ENCODE measurements at places on chromosomes 11 and 22.

- DNase-seq = no peak
These were observed 37.2 kb downstream of the MUC5B start for GRCh38 chr11:1260023-1260501.

DNA sequence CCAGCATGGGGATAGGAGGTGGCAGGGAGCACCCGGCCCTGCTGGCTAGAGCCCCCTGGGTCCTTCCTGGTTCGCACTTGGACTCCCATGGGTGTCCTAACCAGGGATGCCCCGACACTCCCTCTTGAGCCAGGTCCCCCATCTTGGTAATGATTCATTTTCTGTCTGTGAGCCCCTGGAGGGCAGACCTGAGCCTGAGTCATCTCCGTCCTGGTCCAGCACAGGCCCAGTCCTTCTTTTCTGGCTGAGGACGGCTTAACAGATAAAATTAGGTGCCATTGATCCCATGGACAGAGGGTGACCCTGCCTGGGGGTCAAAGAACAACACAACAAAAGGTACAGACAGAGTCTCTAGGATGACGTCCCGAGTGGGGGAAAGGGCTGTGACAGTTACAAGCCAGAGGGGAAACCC, 3.5 kb downstream of the RHOD start:
- no peak for DNase-seq

GRCh38 chr11:111601979-111602864, at the start of gene SIK2:
TSS of gene SIK2 (plus strand) at chr11:111602449. CDS start at chr11:111602564, 115 bp downstream.
- peak; percentile 60 for DNase-seq

- DNase-seq = no peak
These were observed 955.6 kb downstream of the OPCML start for GRCh38 chr11:132576706-132577105.

DNA sequence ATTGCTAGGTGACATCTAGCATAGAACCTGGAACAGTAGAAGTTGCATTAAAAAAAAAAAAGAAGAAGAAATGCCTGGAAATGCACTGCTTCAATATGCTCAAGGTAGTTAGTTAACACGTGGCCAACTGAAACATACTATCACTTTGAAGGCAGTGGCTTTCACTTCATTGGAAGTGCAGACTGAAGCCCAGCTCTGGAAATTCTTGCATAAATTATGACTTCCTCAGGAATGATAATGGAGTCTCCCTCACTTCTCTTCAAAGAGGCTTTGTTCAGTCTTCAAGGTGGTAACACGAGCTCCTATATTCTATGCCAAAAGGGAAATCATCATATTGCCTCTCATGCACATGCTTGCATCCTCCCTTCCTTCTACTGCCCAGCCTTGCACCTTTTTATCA, 715.9 kb upstream of the API5 start:
- no peak for DNase-seq

DNA sequence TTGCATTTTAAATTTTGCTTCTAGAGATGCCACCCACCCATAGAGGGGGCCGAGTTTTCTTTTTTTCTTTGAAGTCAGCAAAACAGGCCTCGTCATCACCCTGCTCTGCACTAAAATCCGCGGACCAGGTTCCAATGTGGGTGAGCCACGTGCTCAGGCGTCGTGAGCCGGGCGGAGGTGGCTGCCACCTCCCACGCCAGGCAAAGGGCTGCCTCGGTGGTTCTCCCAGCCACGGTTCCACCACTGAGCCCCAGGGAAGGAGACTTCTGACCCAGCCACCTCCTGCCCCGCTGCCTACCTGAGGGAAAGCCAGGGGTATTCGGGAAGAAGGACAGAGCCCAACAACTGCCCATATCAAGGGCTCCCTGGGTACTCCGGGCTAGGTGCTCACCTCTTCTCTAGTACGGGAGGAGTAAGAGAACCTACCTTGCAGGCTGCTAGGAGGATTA, 45.3 kb downstream of the MN1 start:
- no peak for DNase-seq

- DNase-seq = no peak
These were observed 57.9 kb downstream of the TRIM29 start for GRCh38 chr11:120079750-120080610.

- no peak for DNase-seq
These were observed 70.7 kb upstream of the CCDC179 start for GRCh38 chr11:22930816-22931594.

DNA sequence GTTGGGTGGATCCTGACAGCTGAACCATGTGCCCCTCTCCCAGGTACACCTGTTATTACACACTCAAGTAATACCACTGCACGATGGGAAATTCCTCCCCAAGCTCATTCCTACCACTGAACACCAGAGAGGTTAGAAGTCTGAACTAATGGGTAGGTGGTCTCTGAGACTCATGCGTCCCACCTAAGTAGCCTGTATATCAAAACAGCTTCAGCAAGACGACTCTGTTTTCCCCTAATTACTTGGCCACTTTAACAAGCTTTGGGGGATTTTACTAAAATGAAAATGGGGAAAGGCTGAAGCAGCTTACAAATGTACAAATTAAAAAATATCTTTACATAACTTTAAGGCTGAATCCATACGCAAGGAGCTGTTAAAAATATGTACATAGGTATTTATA, 29.4 kb downstream of the LGR4 start:
- no peak for DNase-seq

DNA sequence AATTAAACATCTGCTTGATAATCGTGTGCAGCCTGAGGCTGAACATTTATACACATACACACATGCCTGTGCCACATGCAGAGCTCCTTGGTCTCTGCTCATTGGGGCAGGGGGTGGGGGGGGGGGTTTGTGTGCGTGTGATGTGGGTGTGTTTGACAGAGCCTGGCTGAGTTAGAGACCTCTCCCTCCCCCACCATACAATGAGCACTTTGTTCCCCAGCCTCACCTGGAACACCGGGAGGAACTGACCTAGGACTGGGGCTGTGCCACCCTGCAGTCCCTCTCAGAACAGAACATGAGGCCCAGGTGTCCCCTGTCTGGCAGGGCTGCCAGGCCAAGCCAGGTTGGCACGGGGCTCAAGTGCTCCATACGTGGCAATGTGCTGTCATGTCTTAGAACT, 96.6 kb downstream of the TP53I11 start:
- no peak for DNase-seq

DNA sequence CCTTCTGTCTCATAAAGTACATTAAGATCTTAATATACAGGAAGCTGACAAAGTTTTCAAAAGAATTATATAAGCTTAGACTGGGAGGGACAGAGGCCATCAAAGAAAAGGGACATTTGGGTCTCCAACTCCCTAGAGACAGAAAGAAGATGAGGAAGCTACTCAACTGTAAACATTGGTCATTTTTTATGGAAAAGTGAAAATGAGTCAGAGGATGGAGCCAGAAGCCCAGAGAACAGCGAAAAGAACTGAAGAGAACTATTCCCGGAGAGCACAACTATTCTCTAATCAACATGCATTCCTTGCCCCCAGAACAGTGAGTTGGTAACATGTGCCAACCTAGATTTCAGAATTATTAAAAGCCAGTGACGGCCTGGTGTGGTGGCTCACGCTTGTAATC, 779.3 kb downstream of the DLG2 start:
- DNase-seq = no peak

- no peak for DNase-seq
These were observed 90.3 kb upstream of the RTL6 start for GRCh38 chr22:44588348-44588747.

DNA sequence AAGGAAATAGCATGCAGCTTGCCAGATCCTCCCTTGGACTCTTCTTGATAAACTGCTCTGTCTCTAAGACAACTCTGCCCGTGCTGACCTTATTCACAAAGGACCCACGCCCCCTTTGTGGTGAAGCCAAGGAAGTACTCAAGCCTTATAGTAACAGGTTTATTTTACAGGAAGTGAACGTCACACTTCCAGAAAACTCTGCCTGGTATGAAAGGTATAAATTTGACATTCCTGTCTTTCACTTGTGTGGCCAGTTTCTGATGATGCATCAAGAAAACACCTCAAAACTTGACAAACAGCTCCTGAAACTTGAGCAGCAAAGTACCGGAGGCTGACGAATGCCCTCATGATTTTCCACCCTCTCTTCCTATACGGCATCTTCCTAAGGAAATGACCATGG, 12.5 kb upstream of the PELI3 start:
- DNase-seq = no peak

DNA sequence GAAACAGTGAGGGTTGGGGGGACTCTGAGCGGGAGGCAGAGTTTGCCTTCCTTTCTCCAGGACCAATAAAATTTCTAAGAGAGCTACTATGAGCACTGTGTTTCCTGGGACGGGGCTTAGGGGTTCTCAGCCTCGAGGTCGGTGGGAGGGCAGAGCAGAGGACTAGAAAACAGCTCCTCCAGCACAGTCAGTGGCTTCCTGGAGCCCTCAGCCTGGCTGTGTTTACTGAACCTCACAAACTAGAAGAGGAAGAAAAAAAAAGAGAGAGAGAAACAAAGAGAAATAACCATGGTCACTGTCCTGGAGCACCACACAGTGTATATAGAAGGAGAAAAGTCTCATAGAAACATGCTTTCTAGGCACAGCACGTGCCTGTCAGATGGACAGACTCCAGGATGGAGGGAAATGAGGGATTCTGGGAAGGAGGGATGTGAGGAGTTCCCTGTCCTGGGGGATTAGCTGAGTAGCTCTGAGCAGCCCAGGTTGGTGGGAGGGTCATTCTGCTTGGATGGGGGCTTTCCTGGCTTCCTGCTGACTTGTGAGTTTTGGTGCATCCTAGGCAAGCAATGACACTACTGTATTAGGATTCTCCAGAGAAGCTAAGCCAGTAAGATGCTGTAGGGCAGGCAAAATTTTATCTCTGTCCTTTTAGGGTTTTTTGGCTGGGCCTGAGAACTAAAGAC, 3.1 kb downstream of the GSTP1 start:
- no peak for DNase-seq

- no peak for DNase-seq
These were observed 38.5 kb downstream of the LRP5 start for GRCh38 chr11:68350759-68351449.

GRCh38 chr11:68914761-68915160, 11.1 kb downstream of the IGHMBP2 start:
- no peak for DNase-seq

DNA sequence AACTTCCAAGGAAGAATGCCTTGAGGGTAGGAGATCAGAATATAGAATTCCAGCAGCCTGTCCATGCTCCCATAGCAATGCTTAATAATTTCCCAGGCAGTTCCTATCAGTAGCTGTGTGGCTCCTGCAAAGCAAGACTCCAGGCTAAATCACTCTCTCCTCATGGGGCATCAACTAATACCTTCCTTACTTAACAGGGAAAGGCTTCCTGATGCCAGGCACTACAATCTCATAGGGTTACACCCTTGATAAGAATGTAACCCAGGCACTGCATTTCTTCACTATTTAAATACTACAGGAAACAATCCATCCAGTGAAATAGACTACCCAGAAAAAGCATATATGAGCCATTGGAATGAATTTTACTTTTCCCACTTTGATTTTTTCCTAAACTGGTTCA, 615.0 kb upstream of the ARHGAP42 start:
- DNase-seq = no peak

DNA sequence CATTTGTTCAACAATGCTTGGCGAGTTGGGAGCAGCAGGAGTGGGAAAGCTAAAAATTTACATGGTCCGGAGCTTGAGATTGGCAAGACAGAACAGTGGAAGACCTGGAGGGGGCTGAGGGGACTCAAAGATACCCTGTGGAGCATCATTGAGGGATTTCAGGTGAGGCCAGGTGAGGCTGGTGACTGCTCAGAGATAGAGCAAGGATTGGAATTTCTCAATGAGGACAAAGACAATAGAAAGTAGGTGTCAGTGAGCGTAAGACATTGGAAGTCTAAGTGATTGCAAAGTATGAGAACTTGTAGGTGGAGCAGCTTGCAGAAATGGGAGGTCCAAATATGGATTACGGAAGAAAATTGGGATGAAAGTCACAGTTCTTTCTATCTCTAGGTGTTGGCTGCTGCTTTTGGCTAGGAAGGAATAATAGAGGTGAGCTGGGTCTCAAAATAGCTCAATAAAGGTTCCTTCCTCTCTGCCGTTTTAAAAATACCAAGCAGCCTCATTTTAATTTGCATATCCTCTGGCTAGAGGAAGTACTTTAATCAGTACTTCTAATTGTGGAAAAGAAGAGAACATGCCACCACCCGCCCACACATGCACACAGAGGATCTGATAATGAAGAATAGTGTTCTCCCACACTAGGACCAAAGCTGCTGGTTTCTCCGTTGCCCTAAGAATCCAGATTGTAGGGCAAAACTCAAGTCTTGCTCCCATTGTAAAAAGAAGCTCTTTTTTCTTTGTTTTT, 41.8 kb upstream of the SORL1-AS1 start:
- no peak for DNase-seq

DNA sequence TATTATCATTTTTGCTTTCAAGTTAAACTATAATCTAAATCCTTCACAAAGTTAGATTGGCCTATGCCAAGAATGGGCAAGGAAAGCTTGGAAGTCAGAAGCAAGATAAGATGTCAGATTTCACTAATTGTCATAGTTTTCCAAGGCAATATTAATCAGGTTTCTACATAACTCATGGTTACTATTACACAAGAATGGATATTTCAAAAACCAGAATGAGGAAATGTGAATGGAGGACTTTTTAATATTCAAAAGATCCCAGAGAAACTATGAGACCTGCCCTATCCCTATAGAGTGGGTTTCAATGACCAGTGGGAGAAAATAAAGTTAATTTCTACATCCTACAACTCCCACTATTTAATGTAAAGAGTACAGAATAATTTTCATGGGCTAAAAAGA, 203.2 kb downstream of the CASP12 start:
- DNase-seq = no peak

DNA sequence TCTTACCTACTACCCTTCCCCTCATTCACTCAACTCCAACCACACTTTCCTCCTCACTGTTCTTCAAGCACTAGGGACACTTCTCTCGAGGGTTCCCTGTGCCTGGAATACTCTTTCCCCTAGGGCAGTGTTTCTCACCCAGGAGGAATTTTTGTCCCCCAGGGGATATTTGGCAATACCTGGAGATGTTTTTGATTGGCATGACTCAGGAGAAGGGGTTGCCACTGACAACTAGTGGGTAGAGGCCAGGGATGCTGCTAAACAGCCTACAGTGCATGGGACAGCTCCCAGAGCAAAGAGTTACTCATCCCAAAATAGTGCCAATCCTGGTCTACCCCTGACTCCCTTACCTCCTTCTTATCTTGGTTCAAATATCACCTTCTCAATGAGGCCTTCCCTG, 40.0 kb downstream of the BTG4 start:
- no peak for DNase-seq

DNA sequence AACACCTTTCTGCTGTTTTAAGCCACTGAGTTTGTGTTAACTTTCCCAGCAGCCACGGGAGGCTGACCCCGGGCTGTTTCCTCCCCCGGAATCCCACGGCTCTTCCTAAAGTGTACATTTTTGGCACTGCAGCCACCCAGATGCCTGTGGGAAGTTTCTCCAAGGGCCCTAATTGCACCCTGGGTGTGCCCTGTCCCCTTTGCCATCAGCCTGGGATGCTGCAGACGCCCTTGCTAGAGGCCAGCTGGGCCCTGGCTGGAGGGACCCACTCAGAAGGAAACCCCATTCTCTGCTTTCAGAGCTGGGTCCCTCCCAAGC, 883.3 kb downstream of the BRD1 start:
- no peak for DNase-seq

Measured in stimulated activated CD4-positive, alpha-beta T cell treated with anti-CD3 and anti-CD28 coated beads, Interleukin-1b, Interleukin-23, amount 100 ng/mL, for 1 hour (primary cell).